Hematopoietic multipotent progenitor cell treated with erythropoietin and hydrocortisone succinate and interleukin-3 and kit ligand, for 4 days (in vitro differentiated cells): ENCODE measurements at places on chromosomes 5 and 9.

- DNase-seq, result peak; percentile 76
These were observed 320.8 kb downstream of the CCDC171 start for GRCh38 chr9:15873573-15874177.

DNA sequence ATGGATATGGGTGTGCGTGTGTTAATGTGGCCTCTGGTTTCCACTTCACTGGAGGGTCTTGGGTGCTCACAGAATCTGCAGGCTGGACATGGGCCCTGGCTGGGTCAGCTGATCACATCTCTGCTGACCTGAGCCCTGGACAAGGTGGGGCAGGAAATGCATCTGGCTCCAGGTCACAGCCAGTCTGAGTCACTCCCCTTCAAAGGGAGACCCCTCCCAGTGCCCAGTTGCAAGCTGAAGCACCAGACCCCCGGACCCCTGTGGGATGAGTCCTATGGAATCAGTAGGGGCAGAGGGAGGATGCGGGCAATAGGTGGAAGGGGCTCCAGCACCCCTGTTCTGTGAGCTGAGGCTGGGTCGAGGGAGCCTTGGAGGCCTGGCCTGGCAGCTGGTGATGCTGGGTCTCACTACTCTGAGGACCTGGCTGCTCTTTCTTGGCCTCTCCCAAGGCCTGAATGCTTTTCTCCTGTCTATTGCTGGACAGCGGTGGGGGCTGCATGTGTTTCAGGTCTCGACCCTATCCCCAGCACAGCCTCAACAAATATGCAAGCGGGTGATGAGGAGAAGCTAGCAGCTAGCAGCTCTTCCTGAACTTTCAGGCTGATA, 54.5 kb downstream of the PHF2 start:
- no peak for DNase-seq

DNA sequence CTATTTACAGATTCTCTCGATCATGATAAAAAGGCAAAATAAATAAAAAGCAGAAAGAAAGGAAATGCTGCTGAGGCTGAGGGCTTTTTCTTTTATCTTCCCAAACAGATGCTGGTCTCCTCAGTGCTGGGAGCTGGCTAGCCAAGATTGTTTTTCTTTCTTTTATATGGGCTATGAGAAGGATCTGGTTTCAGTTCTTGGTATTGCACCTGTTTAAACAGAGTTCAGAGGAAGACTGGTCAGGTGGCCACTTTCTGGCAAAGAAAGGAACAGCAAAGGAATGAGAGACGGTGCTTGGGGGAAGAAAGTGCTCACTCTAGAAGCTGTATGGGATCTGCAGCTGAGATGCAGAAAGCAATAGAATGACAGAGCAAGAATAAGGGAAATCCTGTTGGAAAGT, 88.9 kb downstream of the SLF1 start:
- peak; percentile 17 for DNase-seq

DNA sequence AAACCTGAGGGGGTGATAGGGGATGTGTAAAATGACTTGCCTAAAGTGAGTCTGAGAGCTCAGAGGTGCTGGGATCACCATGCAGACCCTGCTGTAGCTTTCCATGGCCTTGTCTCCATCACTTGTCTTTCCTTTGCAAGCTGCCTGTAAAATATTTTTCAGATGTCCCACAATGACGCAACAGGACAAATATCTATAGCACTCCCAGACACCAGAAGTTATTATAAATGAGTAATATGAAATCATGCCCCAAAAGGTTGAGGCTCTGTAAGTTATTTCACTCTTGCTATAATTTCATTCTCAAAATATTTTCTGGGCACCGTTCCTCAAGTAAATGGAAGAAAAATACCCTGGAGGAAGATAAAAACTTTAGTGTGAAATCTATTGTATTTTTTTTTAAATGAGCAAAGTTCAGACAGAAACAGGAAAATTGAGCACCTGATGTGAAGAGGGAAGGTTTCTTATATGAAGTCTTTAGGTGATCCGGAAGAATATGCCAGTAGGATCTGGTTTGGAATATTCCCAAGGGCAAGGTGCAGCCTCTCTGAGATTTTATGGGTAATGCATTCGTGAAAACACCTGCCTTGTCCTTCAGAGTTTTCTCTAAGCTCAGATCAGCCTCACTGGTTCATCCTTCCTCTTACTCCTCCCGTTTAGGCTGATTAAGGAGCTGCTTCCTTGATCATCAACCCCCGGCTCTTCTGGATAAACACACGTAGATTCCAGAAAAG, 138.3 kb upstream of the DMAC1 start:
- no peak for DNase-seq

DNA sequence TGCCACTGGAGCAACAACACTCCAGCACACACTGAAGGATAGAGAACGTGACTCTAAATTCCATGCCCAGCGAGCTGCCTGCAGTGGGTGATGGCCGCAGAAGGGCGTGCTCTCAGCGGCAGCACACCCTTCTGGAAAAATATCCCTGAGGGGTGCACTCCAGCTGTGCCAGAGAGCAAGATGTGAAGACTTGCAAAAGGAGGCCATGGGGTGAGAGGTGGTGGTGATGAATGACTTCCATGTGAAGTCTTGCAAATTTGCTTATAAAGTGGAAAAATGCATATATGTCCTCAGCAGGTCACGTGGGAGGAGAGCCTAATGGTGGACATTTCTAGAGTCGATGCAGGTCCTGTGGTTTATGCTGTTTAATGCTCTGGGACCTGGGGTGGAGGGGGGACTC, 39.8 kb upstream of the COL5A1 start:
- DNase-seq, result no peak

- no peak for DNase-seq
These were observed 255.7 kb upstream of the PPP1R2B start for GRCh38 chr5:156594406-156594805.

- DNase-seq, result no peak
These were observed 9.1 kb upstream of the HSPB3 start for GRCh38 chr5:54446379-54446732.

DNA sequence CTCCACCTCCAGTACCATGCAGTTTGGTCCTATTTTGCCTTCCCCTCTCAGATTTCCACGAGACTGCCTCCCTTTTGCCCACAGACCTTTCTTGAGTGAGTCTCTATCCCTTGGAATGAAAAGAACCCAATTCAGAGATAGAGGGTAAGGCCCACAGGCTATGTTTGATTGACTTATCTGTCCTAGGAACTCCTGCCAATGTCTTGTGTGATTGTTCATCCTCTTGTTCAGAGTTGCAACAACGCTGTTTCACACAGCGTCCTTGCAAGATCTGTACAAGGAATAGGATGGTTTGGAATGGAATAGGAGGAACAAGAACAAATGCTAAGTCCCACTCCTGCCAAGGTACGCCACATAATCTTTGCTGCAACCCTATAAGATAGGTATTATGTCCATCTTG, 142.2 kb upstream of the ABCA1 start:
- DNase-seq, result no peak
